ENCODE measurements at places on chromosomes 7 and 10. TPM values are rescaled to one million over a fixed set of nuclear protein-coding genes. Genes with fewer than 3 reads are reported as not detected.

HELLS gene
- total RNA-seq: 135 TPM

IFIT1B gene
- not detected for total RNA-seq

ZCWPW1 gene
- 3.9 TPM for total RNA-seq

PAPSS2 gene
- total RNA-seq: 0.22 TPM

ATE1 gene
- total RNA-seq: 23.1 TPM

ANKRD61 gene
- 0.33 TPM for total RNA-seq

AEBP1 gene
- total RNA-seq: 5.5 TPM

SORCS1 gene
- not detected for total RNA-seq

ZNF488 gene
- 0.38 TPM for total RNA-seq

NANOS1 gene
- 0.31 TPM for total RNA-seq

ADO gene
- 26.7 TPM for total RNA-seq

ELFN1 gene
- total RNA-seq: 0.12 TPM

VWC2 gene
- total RNA-seq: not detected

FAM185A gene
- total RNA-seq: 4.6 TPM

ITIH5 gene
- not detected for total RNA-seq

AKR1E2 gene
- 4.2 TPM for total RNA-seq

PAX2 gene
- total RNA-seq: not detected

PON1 gene
- not detected for total RNA-seq

APBB1IP gene
- total RNA-seq: 52.1 TPM

H2BK1 gene
- total RNA-seq: not detected

TCAF2 gene
- 32.7 TPM for total RNA-seq

GIMAP4 gene
- 128 TPM for total RNA-seq

AGMO gene
- total RNA-seq: not detected

DDIT4 gene
- 637 TPM for total RNA-seq

IRF5 gene
- total RNA-seq: 22.9 TPM

TMEM26 gene
- not detected for total RNA-seq

EFCAB10 gene
- total RNA-seq: not detected

MAD1L1 gene
- total RNA-seq: 44.4 TPM

GIMAP8 gene
- total RNA-seq: 11.8 TPM

NKX1-2 gene
- total RNA-seq: not detected

RARRES2 gene
- total RNA-seq: not detected

CPN1 gene
- total RNA-seq: not detected

HABP2 gene
- total RNA-seq: not detected

FGFBP3 gene
- total RNA-seq: 1.6 TPM

BRAT1 gene
- total RNA-seq: 33.5 TPM

LBX1 gene
- not detected for total RNA-seq

NXPH1 gene
- total RNA-seq: not detected

CCZ1 gene
- 110 TPM for total RNA-seq
